Muscle of leg (tissue), 16 donors: ENCODE measurements at places on chromosomes 4 and X. TPM values are rescaled to one million over a fixed set of nuclear protein-coding genes. Genes with fewer than 3 reads are reported as not detected.

The GPC3 gene
- 271 TPM for total RNA-seq

The MAGEA9B gene
- total RNA-seq = not detected

The RNF150 gene
- 37.6 TPM for total RNA-seq

The TADA2B gene
- total RNA-seq = 15.9 TPM

The ERVMER34-1 gene
- total RNA-seq = 0.35 TPM

- H3K27me3 ChIP-seq = peaks cover 2% of the 10 kb centered on the region
- H3K36me3 ChIP-seq = no peaks in the 10 kb centered on the region
- DNase-seq = no peak
- no peak overlapping the region for H3K27ac ChIP-seq
- H3K4me1 ChIP-seq = peaks cover 4% of the 10 kb centered on the region
- no peak overlapping the region for H3K4me3 ChIP-seq
Observed at GRCh38 chrX:134971926-134972325, 18.9 kb upstream of the SMIM10 start.

GRCh38 chr4:40199999-40200874, 3.4 kb downstream of the RHOH start:
- DNase-seq = no peak
- H3K27ac ChIP-seq = no peak overlapping the region
- H3K4me3 ChIP-seq = peak overlapping the region; percentile 16
- H3K36me3 ChIP-seq = no peaks in the 10 kb centered on the region
- peaks cover 2% of the 10 kb centered on the region for H3K27me3 ChIP-seq
- H3K4me1 ChIP-seq = no peaks in the 10 kb centered on the region

DNA sequence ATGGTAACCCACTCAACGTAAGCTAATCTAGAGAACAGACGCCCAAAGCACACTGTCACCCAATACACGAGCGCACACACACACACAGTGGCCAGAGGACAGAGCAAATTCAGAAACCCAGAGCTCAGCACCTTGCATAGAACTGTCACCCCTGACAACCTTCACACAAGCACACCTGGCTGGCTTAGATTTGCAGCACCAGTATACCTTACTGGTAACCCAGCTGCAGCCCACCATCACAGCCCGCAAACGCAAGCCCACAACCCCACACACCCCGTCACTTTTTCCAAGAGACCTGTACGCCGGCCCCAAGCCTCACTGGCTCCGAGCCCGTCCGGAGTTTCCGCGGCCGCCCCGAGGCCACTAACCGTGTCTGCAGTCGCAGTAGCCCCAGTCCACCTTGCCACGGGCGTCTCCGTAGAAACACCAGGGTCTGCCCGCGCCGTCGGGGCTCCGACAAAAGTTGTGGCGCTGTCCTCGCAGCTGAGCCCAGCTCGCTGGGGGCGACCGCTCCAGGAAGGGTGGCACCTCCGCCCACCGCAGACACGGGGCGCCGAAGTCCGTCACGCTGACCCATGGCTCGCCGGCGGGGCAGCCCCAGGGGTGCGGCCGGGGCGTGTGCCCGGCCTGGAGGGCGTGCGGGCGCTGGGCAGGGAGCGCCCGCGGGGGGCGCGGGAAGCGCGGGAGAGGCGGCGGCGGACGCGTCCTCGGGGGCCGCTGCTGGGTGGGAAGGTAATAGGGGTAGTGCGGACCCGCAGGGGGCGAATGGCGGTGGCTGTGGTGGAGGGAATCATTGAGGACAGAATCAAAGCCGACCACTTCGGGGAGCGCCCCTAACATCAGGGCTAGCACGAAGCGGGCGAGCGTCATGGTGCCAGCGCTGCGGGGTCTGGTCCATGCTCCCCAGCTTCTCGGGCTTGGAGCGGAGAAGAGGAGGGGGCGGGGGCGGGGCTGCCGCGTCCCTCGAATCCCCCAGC, 664 bp downstream of the PRSS12 start:
- H3K27ac ChIP-seq = no peak overlapping the region
- DNase-seq = peak; percentile 58
- peaks cover 6% of the 10 kb centered on the region for H3K4me1 ChIP-seq
- H3K36me3 ChIP-seq = no peaks in the 10 kb centered on the region

GRCh38 chr4:663438-664428, 10.3 kb downstream of the ATP5ME start:
- H3K27ac ChIP-seq = peak overlapping the region; percentile 20
- peak overlapping the region; percentile 55 for H3K4me3 ChIP-seq
- H3K36me3 ChIP-seq = no peaks in the 10 kb centered on the region
- peaks cover 24% of the 10 kb centered on the region for H3K4me1 ChIP-seq
- DNase-seq = peak; percentile 74

DNA sequence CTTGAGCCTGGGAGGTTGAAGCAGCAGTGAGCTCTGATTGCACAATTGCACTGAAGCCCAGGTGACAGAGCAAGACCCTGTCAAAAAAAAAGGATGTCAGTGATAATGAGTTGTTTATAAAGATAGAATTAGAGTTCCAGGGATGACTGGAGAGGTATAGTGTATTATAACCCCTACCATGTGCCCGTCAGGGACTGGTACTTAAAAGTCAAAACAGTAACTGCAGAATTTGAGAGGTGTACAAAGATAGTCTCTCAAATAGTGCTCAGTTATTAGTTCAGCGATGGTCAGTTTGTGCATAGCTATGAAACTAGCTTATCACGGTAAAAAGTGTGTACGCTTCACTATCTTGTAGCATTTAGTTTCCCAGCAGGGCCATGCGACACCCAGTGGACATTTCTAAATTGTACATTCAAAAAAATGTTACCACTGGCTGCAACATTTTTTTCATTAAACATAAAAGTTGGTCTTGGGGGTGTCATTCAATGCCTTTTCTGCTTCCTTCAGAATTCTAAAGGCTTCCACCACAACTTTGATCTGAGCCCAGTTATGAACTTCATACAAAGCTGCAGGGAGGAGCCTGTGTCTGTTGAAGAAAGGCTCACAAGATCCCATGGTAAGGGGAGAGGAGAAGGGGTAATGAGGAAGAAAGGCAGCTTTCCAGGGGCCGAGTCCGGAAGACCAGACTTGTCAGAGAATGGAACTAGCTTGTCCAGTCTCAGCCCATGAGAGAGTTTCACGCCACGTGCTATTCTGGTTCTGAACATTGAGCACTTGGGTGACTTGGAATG, 9.2 kb upstream of the GYG2 start:
- H3K4me1 ChIP-seq = no peaks in the 10 kb centered on the region
- DNase-seq = peak; percentile 14
- no peaks in the 10 kb centered on the region for H3K36me3 ChIP-seq
- H3K27me3 ChIP-seq = peaks cover 8% of the 10 kb centered on the region
- no peak overlapping the region for H3K27ac ChIP-seq

DNA sequence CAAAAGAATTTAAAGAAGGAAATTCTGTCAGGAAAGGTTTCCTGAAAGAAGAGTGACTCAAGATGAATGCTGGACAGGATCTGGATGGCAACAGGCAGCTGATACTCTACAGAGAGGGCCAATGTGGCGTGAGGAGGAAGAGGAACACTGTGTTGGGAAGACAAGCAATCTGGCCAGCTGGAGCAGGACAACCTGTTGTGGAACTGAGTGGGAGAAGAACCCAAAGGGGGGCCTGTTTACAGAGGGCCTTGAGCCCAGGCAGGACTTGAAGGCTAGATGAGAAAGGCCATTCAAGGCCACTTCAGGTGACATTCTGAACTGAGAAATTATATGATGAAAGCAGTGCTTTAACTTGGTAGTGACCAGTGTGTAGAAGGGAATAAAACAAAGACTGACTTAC, 8.5 kb downstream of the OTUD4 start:
- H3K36me3 ChIP-seq = peaks cover 21% of the 10 kb centered on the region
- no peak overlapping the region for H3K27ac ChIP-seq
- no peaks in the 10 kb centered on the region for H3K27me3 ChIP-seq
- no peak for DNase-seq

GRCh38 chr4:182111586-182111985, 131.6 kb upstream of the TENM3 start:
- no peak overlapping the region for H3K27ac ChIP-seq
- H3K4me3 ChIP-seq = no peak overlapping the region

DNA sequence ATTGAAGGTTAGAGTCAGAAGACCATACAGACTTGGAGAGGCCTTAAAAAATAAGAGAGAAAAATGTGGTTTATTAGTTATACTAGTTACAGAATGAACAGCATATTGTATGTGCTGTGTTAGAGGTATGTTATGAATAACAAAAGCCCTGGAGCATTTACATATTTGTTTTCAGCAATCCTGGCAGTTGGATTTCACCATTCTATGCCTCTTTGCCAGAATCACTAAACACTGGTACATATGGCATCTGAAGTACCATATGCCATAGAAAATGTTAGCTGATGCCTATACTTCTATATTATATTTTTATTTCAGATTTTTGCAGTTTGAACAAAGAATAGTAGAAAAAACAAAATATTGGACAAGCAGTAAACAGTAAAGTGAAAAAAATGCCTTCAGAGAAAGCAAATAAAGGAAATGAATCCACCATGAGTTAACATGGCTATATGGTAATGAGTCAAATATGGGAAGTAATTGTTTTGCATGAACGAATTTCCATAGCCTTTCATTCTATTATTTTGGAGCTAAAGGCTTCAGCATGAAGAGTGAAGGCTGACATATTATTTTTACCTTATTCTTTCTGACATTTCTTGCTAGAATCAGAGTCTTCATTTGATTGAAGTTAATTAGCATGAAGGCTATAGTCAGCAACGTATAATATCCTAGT, 41.9 kb upstream of the PRDM8 start:
- H3K27me3 ChIP-seq = no peaks in the 10 kb centered on the region
- peak overlapping the region; percentile 77 for H3K27ac ChIP-seq
- H3K4me3 ChIP-seq = no peak overlapping the region
- no peaks in the 10 kb centered on the region for H3K36me3 ChIP-seq

- no peak overlapping the region for H3K4me3 ChIP-seq
- no peaks in the 10 kb centered on the region for H3K27me3 ChIP-seq
- H3K4me1 ChIP-seq = no peaks in the 10 kb centered on the region
Observed at GRCh38 chrX:4579999-4580398, 866.5 kb upstream of the PRKX start.

DNA sequence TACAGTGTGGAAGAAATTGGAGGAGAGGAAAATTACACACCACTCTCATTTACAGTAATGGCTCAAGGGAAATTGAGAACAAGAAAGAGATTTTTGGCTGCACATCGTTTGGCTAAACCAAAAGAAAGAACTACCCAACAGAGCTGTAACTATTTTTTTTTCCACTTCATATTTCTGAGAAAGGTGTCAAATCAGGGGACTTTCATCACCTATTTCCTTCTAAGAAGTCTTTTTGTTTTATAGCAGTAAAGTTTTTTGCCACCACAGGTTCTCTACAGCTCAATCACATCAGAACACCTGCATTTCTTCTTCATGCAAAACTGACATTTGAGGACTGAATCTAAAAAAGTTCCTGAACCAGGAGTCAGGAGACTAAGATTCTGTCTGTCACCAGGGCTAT, 57.5 kb upstream of the TNIP3 start:
- no peak overlapping the region for H3K4me3 ChIP-seq
- no peak overlapping the region for H3K27ac ChIP-seq
- no peak for DNase-seq
- H3K4me1 ChIP-seq = peaks cover 2% of the 10 kb centered on the region

GRCh38 chr4:142844782-142845181, 1.3 kb downstream of the INPP4B start:
- H3K4me3 ChIP-seq = no peak overlapping the region
- no peaks in the 10 kb centered on the region for H3K36me3 ChIP-seq
- no peak for DNase-seq
- peaks cover 12% of the 10 kb centered on the region for H3K4me1 ChIP-seq
- no peak overlapping the region for H3K27ac ChIP-seq

- no peak overlapping the region for H3K4me3 ChIP-seq
- no peak overlapping the region for H3K27ac ChIP-seq
- H3K27me3 ChIP-seq = peaks cover 24% of the 10 kb centered on the region
- no peaks in the 10 kb centered on the region for H3K4me1 ChIP-seq
- no peak for DNase-seq
Observed at GRCh38 chrX:39288592-39288991, 487.3 kb downstream of the MID1IP1 start.

DNA sequence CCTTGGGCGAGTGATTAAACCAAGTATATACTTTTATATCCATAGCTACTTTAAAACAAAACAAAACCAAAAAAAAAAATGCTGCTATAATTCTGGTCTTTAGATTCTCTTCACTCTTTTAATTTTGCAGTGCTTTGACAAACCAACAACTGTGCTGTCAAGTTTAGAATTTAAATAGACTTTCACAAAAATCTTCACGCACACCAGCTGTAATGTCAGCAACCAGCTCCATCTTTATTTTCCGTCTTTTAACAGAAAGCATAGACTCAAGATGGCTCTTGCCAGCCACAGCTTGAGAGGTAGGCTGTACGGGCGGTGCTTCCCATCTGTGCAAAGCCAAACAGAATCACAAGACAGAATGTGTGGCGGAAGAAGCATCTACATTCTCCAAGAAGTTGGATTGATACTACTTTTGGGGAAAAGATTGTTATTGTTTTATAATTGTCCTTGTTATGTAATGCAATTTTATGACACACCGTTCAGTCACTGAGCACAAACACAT, 388.3 kb upstream of the MAGEC2 start:
- no peak overlapping the region for H3K4me3 ChIP-seq
- H3K4me1 ChIP-seq = no peaks in the 10 kb centered on the region
- no peak for DNase-seq
- H3K27me3 ChIP-seq = no peaks in the 10 kb centered on the region
- no peaks in the 10 kb centered on the region for H3K36me3 ChIP-seq

DNA sequence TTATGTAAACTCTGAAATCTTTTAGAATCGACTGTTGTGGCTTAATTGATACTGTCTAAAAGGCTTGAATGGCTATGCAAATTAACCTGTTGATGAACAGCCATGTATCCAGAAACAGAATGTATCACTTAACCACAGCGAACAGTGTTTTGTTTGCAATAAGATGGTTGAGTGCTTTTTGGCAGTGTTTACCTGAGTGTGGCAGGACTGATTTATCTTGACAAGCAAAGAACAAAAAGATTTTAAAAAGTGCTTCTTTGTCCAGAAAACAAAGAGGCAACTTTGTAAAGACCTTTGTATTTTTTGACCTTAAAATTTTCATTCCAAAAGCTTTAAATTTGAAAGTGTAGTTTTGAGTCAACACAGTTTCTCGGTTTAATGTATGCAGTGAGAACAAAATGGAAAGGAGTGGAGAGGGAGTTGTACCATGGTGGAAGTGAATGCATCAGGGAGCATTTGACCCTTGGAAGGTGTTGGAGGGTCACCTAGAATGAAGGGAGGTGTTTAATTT, 18.0 kb downstream of the ARHGAP10 start:
- H3K4me1 ChIP-seq = peaks cover 2% of the 10 kb centered on the region
- no peaks in the 10 kb centered on the region for H3K27me3 ChIP-seq
- H3K27ac ChIP-seq = no peak overlapping the region
- DNase-seq = no peak

DNA sequence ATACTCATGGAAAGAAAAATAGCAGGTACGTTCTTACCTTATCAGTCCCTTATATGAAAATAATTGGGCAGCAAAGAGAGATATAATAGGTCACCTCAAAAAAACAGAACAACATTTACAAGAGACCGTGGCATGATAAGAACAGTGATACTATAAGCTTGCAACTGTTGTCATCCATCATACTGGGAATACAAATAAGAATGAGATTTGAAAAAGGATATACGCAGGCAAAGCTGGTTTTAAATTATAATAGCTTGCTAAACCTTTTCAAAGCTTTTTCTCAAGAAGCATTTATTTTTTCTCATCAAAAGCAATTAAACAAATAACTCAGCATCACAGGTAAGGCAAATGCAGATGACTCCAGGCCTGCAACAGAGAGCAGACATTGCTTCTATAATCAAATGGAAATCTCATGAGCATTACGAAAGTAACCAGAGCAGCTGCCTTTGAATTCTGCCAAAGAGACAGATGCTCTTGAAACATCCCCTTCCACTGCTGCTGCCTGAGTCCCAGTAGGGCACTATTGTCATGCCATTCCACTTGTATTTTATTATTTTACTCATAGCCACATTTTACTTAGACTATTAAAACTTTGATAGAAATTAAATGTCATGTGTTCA, 620.6 kb upstream of the GNPDA2 start:
- H3K36me3 ChIP-seq = no peaks in the 10 kb centered on the region
- peak overlapping the region; percentile 38 for H3K27ac ChIP-seq
- peak; percentile 78 for DNase-seq
- H3K27me3 ChIP-seq = no peaks in the 10 kb centered on the region
